Sciatic nerve (tissue), 2 donors: ENCODE measurements at places on chromosomes 11 and 22. TPM values are rescaled to one million over a fixed set of nuclear protein-coding genes. Genes with fewer than 3 reads are reported as not detected.

DNA sequence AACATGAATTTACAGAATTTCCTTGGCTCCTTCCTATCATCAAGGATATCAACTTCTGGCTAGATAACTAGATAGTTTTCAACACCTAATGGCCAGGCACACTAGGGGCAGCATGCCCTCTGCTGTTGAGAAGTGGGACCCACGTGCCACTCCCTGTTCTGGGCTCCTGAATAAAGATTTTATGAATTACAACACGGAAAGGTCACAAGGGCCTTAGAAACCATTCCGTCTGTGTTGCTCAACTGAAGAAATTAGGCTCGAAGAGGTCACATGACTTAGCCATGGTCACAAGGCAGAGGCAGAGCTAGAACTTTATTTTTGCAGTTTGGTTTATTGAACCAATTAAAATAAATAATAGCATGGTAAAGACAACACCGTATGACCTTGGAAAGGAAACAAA, 36.0 kb downstream of the PRCP start:
- DNase-seq = peak; percentile 69

DNA sequence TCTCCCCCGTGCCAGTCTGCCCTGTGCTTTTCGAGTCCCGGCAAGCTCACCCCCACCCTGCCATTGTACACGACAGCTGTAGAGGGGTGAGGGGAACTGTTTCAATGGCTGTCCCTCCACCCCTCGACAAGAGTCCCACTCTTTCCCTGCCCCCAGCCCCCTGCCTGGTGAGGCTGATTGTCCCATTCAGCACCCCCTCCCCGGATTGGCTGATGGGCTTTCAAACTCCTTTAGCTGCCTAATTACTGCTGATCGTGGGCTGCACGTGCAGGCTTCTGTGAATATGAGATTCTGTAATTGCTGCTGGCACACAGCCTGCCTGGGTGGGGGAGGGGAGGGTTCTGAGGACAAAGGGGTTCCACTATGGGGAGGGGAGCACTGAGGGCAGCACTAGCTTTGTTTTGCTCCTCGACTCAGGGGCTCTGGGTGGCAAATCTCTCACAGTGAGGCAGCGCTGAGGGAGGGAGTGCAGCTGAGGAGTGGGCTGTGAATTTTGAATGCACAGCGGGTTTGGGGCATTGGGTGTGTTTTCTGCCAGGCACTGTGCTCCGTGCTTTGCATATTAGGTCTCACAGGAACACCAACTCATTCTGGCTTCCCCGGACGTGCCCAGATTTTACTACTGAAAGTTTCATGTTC, 42.6 kb upstream of the ACCSL start:
- DNase-seq = no peak

- no peak for DNase-seq
Measured at GRCh38 chr11:20973940-20974559, 304.7 kb downstream of the NELL1 start.

TECTA gene
- 0.76 TPM for total RNA-seq

DRICH1 gene
- 1.3 TPM for total RNA-seq
